ENCODE measurements at places on chromosomes 13 and 19. TPM values are rescaled to one million over a fixed set of nuclear protein-coding genes. Genes with fewer than 3 reads are reported as not detected.

SIGLEC5 gene
- total RNA-seq, result not detected

GJA3 gene
- 0.03 TPM for total RNA-seq

PSPN gene
- 0.79 TPM for total RNA-seq

EDDM13 gene
- not detected for total RNA-seq

EDNRB gene
- 2.7 TPM for total RNA-seq

DNA sequence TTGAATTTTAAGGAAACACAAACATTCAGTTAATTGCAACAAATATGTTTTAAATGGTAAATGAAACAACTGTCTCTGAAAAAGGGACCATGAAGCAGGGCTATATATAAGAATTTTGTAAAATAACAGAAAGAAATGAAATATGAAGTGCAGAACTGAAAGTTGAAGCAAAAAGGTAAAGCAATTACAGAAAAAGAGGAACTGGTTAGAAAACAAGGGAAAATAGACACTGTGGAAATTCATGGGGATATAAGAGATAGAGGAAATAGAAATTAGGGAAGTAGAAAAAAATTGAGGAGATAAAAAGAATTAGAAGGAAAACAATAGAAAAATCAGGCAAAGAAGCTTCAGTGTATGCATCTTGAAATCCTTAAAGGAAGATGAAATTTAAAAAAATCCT, 40.0 kb upstream of the TDRD3 start:
- DNase-seq, result no peak

DNA sequence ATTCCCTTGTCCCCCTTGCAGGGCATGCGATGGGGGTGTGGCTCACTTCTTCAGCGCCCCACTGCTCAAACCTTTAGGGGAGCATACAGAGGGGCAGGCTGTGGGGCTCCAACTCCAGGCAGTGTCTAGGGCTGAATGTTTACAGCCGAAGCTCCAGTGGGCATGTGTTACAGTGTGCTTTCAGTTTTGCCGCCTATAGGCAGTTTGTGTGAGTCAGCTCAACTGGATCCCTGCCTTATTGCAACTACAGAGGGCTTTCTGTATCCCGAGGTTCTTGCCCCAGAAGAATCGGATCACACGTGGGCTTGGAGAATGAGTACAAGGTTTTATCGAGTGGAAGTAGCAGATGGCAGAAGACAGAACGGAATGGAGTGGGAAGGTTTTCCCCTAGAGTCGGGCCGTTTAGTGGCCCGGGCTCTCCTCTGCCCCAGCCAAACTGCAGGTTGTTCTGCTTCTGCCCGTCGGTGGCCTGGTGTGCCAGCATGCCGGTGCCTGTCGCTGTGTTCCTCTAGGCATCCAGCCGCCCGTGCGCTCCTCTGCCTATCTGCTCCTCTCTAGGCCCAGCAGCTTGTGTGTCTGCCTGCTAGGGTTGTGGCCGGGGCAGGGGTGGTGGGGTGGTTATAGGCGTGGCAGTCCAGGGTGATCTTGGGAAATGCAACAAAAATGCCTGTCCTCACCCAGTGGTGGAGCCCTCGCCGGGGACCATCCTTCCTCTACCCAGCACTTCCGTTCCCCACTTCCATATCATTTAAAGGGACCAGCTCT, 435.9 kb upstream of the SGCG start:
- DNase-seq, result no peak

DNA sequence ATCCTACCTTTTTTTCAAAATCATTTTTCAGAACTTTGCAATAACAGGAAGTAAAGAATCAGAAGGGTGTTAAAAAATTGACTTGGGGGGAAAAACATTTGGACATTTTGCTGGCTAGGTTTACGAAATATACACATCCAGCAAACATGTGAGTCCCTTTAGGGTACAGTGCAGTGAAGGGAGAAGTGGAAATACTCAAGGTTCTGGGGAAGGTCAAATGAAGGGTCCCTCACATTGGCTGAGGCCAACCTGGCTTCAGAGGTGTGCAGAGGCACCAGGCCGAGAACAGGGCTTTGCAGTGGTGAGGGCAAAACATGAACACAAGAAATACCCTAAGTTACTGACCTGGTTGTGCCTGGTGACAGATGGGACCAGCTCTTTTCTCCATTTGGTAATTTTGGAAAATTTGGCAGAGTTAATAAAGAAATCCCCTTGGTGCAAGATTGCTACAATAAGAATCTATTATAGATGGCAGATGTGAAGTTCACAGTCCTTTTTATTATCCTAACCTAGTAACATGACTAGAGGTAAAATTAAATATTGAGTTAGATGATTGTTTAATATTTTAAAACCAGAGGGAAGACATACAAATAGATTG, 1.5 kb upstream of the UPF3A start:
- no peak for DNase-seq

- DNase-seq, result no peak
These were observed 70.3 kb downstream of the DHRS12 start for GRCh38 chr13:51733374-51734298.

DNA sequence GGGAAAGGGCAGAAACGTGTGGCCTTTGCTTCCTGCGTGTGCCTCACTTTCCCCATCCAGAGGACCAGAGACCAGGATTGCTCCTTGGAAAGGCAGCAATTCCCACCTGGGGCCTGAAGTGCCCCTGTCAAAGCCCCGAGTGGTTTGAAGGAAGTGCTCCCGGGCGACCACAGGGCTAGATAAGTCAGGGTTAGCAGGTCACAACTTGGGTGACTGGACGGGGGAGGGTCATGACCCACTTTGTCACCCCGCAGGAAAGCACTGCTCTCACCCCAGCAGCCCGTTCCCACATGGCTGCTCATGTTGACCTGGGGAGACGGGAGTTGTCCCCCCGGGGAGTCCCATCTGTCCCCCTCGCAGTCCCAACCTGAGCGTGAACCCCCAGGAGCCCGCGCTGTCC, 459 bp downstream of the PRAM1 start:
- DNase-seq, result no peak

DNA sequence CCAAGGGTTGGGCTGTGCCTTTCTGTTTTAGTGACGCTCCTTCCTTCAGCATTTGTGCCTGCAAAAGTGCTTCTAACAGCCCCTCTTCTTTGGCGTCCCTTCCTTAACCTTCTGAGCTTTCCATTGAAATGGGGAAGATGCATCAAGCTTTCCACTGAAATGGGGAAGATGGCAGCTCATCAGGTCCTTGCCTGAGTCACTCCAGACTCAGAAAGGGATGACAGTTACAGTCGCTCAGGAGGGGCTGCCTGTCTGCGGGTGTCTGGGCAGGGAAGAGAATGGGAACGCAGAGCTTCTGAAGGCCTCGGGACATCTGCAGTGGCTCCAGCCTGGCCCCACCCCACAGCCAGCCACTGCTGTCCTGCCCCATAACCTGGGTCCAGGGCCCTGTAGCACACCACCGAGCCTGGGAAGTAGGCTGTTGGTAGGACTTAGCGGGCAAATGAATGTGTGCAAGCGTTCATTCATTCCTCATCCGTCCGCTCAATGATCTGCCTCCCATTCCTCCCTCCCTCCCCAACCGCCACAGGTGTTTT, 9.8 kb downstream of the AP1M1 start:
- DNase-seq, result no peak

DNA sequence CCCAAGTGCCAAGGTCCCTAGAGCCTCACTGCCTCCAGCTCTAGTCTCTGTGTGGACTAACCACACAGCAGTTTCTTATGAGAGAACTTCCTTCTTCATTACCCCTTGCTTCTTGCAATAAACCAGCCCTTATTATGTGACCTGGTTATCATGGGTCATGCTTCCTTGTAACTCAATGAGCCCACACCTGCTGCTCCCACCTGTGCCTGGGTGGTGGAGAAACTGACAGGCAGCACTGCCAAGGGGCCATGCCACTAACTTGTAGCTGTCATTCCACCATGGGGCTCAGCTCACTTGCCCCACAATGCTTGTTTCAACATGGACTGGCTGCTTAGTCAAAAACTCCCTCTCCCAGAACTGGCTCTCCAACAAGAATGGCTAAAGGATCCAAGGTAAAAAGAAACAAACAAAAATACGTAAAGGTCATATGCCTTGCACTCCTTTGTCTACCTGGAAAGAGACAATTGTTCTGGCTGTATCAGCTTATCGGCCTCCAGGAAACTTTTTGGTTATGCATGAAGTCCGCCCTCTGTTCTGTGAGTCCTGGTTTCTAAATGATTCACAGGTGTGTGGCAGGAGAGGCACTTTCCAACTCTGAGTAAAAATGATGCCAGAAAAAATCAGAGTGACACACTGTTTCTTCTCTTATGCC, 446.4 kb downstream of the COG6 start:
- no peak for DNase-seq

DNA sequence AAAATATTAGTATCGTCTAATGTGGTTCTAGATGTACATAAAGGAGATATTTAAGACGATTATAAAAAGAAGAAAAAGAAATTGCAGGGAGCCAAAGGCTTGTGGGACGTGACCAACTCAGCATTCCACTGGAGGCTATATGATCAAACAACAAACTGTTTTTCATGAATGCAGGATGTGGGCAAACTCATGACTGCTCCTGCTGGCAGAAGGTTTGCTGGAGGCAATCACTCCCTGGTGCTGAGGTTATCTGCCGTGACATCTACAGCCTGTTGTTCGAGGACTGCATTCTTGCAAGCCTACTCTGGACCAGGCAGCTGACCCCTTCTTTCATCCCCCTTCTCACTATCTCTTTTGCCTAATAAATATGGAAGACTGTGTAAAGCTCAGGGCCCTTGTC, 518.1 kb downstream of the UQCRFS1 start:
- no peak for DNase-seq

GRCh38 chr13:105625691-105626090, 909.8 kb downstream of the EFNB2 start:
- no peak for DNase-seq

DNA sequence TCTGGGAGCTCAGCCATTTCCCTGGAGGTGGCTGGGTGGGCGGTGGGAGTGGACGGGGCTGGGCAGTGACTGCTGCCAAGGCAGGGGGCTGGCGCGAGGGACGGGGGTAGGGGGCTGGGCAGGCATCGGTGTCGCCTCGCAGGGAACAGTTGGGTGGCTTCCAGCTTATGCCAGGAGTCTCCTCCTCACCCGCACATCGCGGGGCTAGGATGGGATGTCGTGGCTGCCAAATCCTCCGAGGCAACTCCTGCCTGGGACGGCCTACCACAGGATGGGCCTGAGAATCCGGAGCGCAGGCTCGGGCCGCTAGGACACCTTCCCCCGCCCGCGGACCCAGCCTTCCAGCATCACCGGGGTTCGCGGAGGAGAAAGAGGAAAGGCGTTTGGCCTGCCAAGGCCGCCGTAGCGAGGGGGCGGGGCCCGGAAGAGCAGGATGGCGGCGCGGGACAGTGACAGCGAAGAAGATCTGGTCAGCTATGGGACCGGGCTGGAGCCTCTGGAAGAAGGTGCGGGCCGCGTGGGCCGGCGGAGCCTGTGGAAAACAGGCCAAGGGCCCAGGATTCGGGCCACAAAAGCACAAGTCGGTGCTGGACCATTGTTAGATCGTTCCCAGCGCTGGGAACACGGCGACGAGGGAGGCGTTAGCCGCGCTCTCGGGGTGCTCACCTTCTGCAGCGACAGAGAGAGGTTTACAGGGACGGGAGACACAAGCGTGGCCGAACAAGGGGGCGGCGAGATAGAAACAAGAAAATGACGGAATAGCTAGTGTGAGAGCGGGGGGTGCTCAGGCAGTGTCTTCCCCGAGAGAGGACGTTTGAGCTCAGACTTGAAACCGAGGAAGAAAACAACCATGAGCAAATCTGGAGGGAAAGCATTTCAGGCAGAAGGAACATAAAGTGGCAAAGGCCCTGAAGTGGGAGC, at the start of gene GPATCH1:
TSS of gene GPATCH1 (plus strand) at position 421 of the 921 bp plus-strand sequence. CDS start at position 434, 13 bp downstream.
- DNase-seq, result peak; percentile 83

DNA sequence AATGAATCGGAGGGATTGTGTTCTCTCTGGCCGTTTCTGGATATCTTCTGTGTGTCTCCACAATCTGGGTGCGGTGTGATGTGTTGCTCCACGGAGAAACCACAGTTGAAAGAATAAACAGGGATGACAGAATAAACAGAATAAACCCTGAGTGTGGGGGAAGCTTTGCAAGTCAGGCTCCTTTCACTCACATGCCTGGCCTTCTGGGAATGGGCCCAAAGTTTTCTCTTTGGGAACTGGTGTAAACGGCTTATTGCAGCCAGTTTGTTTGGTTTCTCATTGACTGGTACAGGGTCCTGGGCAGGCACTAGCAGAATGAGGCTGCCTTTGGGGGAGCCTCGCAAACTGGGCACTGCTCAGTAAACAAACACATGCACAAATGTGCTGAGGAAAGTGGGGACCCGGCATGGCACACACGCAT, 324.7 kb downstream of the DLEU7 start:
- no peak for DNase-seq

DNA sequence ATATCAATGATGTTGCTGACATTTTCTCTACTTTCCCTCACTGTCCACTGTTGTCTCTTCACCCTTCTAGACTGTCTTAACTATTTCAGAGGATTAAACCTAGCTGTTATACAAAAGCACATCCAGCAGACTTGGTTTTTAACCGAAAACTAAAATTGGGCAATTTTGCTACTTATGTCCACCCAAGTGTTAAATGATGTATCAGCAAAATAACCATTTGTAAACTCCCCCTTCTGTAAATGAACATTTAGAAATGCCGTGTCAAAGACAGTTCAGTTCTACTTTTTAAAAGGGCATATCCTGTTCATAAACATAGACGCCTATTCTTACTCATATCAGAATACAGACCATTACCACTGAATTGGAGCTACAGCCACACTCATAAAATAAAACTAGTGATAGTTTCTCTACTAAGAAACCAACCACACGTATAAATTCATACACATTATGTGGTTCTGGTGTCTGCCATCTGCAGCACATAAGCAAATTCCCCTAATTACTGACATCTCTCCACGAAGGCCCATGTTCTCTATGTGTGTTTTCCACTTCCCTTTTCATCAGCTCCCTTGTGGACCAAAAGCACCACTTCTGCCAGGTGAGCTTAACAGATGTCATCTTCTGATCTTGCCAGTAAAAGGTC, 1091.8 kb downstream of the PCDH9 start:
- DNase-seq, result no peak

- DNase-seq, result no peak
These were observed 28.2 kb downstream of the KCNC3 start for GRCh38 chr19:50300814-50301606.

DNA sequence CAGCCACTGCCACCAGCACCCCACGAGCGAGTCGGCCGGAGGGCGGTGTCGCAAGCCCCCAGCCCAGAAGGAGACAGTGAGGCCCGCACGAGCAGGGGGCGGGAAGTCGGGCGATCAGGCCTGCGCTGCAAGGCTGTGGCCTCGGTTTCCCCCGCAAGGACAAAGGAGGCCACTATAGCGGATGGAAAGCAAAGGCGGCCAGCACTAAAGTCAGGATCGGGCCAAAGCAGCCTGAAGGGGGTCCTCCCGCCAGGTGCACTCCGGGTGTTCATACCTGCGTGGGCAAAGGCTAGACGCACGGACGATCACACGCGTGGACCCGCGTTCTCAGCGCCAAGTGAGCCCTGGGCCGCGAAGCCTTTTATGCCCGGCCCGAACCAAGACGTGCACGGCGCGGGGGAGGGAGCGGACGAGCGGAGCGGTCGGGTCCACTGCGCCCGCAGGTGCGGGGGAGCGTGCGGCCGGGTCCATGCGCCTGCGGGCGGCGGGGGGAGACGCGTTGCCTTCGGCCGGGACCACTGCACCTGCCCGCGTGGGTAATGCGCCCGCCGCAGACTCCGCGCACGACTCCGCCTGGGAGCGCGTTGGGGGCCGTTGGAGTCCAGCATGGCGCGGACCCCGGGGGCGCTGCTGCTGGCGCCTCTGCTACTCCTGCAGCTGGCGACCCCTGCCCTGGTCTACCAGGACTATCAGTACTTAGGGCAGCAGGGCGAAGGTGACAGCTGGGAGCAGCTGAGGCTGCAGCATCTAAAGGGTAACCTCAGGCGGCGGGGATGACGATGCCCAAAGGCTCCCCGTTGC, at the start of the genes PRDX2 and THSD8:
TSS of gene PRDX2 (minus strand) at position 335 of the 801 bp plus-strand sequence. CDS start 539 bp downstream, outside the sequence.
TSS of gene THSD8 (plus strand) at position 604 of the 801 bp plus-strand sequence. CDS start at position 607, 3 bp downstream.
- DNase-seq, result peak; percentile 86

GRCh38 chr13:92677571-92677970, 549.0 kb upstream of the GPC6 start:
- DNase-seq, result no peak
